Lower leg skin (tissue), 4 donors: ENCODE measurements at places on chromosomes 5 and 9.

DNA sequence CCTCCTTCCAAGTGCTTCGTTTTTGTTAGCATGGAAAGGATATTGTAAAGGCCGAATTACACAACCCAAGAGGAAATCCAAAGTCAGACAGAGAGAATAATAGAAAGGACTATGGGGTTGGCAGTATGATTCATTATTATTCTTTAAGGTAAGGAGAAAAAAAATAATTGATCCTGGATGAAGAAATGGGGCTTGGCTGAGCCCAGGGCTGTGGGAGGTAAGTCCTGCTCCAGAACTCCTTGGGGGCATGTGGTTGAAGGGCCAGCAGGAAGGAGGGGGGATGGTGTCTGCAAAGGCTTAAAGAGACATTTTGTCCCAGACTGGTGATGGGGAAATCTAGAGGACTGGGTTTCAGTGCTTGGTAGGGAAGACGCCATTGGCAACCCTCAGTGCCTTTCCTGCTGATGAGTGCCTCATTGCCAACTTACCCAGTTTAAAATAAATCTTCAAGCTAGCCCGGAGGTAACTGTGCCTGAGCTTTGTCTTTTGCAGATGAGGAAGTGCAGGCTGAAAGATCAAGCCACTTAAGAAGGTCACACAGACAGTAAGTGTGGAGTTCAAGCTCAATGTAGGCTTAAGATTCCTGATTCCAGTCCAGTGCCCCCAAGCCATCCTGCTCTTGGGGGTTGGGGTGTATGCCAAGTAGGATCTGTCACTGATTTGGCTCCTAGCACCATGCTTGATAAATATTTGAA, 30.2 kb downstream of the FOXI1 start:
- DNase-seq: peak; percentile 67

- no peak for DNase-seq
Measured at GRCh38 chr9:72575666-72576065, 54.3 kb downstream of the TMC1 start.

DNA sequence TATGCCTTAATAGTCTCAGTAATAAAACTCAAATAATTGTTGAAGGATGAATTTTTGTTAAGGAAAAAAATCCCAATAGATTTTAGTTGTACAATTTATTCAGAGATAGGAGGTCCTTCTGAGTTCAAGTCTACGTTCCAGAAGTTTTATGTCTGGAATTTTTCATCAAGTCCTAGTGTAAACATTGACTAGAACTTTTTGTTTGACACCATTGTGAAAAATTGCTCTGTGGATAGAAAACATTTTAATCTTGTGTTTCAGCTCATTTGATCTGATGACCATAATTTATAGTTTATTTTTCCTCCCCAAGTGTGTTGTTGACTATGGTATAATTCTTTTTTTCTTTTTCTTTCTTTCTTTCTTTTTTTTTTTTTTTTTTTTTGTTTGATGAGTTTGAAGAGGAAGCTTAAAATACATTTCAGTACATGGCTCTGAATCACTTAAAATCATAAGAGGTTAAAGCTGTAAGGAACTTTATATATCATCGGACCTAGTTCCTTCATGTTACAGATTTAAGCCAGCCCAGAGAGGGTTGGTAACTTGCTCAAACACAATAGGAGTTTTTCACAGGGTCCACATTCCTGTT, 20.7 kb downstream of the ITGA1 start:
- DNase-seq: no peak

DNA sequence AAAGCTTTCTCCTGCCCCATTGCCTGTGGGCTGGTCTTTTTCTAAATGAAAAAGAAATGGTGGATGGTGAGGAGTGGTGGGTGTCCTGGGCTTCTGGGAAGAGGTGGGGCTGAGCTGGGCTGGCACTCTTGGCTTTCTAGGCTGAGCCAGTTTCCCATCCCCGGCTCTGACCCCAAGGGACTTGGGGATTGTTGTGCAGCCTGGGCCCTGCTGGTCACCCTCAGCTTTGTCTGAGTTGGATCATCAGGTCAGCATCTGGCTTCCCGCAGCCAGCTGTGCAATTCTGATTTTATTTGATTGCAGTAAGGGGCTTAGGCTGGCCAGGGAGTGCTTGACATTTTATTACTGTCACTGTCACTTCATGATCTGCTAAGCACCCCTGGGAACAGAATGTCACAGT, 25.3 kb downstream of the GLRA1 start:
- no peak for DNase-seq

GRCh38 chr9:82216435-82216834, 227.9 kb downstream of the SPATA31D1 start:
- DNase-seq: no peak

- no peak for DNase-seq
Measured at GRCh38 chr5:30604648-30605262, 588.7 kb upstream of the CDH6 start.

DNA sequence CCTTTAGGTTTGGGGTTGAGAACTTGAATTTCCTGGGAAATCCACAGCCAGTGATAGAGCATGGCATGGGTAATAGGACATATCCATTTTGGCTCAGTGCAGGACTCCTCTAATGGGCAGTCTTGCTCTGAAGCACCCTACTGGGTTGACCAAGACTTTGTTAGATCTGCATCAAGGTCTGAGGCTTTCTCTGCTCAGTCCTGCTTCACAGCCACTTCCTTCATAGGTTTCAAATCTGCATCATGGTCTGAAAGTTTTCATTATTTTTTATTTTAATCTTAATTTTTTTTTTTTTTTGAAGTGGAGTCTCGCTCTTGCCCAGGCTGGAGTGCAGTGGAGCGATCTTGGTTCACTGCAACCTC, 36.5 kb downstream of the KIF2A start:
- DNase-seq: no peak

DNA sequence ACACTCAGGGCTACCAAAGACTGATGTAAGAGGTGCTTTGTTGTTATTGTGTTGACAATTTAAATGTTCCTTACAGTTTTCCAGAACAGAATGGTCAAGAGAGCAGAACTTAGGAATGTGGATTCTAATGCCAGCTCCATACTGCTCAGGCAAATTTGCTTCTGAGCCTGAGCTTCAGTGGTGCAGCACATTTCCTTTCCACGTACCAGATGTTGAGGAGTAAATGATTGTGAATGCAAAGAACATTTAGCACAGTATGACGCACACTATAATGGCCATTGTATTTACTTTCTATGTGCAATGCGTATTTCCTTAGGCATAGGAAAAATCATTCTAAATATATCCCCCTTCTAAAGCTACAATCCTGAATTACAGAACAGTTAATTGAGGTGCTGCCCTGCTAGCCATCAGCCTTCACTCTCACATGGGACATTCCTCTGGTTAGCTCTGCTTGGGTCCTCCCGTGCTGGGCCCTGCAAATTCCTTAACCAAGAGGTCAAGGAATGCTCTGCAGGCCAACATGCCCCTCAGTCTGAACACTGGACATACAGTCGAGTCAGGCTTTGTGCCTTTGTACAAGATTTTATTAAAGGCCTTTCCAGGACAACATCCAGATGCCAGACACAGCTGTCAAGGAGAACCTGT, 21.1 kb upstream of the TMEM174 start:
- no peak for DNase-seq

GRCh38 chr5:163718272-163718671, 212.9 kb downstream of the MAT2B start:
- no peak for DNase-seq

DNA sequence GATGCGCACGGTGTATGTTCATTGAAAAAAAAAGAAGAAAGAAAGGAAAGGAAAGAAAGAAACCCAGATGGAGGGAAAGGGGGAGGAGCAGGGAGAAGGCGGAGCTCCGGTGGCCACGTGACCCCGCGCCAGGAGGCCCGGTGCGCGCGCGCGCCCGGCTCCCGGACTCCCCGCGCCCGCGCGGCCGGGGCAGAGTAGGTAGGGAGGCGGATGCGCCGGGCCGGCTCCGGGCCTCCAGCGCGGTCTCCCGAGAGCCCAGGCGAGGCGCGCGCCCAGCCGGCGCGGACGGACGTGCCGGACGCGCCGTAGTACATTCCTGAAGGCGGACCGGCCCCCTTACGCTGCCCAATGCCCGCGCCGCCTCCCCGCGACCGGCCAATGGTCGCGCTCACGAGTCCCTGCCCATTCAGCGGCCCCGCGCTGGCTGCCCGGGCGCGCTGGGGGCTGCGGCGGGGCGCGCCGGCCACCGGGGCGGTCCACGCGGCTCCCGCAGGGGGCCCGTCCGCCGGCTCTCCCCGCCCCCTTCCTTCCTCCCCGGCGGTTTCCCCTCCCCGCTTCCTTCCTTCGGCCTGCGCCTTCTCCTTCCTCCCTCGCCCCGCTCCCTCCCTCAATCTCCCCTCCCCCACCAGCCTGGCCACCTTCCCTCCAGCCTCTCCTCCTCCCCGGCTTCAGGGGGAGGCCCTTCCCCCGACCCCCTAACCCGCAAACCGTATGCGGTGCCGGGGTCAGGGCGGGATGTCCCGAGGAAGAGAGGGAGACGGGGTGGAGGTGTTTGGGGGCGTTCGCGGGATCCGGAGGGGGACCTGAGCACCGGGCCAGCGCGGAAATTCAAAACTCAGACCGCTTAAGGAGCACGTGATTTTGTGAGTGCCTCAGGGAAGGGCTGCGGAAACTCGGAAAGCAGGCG, 5.8 kb downstream of the PTCH1 start:
- DNase-seq: peak; percentile 96

- DNase-seq: no peak
Measured at GRCh38 chr5:11064763-11065450, 303.9 kb upstream of the DAP start.

GRCh38 chr5:177370488-177371119, 12.9 kb downstream of the RGS14 start:
- no peak for DNase-seq

GRCh38 chr5:14153932-14154731, 11.0 kb downstream of the TRIO start:
- peak; percentile 71 for DNase-seq

- DNase-seq: no peak
Measured at GRCh38 chr9:76575761-76576160, 116.8 kb downstream of the GCNT1 start.

DNA sequence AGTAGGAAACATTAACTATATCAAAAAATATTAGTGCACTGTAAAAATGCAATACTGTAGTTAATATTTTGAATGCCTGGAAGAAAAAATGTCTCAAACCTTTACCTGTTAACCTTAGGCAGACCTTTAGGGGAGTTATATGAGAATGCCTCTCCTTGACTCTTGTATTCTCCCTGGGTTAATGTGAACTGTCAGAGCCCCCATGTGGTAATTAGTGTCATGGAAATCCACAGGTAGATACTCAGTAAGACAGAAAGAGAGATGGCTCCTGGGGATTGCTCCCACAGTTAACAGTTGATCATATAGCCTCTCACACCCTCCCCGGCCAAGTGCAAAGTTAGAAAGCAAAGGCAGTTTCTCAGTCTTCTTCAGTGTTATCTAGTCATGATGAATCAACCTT, 742.8 kb downstream of the NR2F1-AS1 start:
- no peak for DNase-seq
